ENCODE measurements at places on chromosomes 3 and 15.
A peak's percentile ranks its signal among the peaks of the same experiment; 100 is the strongest.

DNA sequence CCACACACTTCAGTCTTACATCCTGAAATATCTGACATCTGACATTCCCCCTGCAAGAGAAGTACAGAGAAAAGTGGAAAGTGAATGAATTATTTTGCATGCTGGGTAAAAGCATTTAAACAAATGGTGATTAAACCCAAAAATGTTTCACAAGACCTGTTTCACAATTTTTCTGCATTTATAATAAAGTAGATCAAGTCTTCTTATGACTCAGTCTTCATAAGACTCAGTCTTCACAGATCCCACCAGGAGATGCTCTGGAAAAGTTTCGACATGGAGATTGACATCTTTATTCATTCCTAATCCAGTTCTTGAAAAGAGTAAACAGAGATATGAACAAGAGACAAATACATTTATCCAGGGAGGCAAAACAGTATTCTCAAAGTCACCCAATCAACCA lies 13.2 kb upstream of the EDC3 start:
- DNase-seq: no peak

DNA sequence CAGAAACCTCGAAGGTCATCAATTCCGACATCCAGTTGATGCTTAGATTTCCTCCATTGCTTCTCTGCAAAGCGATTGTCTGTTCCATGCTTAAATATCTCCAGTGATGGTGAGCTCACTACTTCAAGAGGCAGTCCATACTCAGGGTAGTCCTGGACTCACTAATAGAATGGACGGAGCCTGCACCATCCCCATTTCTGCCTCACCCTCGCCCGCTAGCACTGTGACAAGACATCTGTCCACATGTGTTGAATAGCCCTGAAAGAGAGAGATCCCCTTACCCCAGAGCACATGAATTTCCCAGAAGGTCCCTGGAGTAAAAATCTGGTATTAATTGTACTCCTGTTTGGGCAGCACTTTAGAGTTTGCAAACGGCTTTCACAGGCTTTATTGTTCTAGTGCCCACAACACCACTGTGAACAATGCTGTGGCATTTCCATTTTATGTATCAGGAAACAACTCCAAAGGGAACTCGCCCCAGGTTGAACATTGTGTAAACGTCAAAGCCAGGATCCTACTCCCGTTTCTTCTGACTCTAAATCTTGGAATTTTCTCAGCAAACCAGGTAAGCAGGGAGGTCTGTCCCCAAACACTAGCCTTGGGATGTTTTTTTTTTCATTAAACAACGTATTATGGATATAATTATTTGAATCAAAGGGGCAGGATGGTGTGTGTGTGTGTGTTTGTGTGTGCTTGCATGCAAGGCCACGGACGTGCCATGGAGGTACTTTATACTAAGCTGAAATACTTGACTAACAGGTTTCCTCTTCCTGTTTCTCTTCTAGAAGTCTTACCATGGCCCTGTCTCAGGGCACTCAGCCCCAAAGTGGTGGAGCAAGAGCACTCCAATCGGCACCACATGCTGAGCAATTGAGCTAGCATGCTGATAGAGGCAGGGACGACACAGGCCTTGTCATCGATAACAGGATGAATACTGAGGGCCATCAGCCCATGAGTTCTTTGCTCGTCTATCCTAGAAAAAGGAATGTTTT lies 198.3 kb downstream of the OPA1 start:
- DNase-seq: no peak

DNA sequence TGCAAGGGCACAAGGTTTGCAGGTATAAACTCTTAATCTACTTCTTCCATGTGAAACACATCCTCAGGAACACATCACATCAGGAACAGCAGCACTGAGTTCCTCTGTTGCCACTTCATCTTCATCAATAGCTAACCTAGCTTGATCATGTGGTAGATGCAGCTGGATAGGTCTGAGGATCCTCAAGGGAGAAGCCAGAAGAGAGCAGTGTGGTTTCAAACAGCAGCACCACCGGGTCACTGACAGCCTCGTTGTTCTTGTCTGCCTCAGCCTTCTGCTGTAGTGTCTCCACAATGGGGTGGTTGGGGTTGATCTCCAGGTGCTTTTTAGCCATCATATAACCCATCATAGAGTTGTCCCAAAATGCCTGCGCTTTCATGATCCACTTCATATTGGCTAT lies 58.8 kb downstream of the ADAM10 start:
- DNase-seq: no peak

DNA sequence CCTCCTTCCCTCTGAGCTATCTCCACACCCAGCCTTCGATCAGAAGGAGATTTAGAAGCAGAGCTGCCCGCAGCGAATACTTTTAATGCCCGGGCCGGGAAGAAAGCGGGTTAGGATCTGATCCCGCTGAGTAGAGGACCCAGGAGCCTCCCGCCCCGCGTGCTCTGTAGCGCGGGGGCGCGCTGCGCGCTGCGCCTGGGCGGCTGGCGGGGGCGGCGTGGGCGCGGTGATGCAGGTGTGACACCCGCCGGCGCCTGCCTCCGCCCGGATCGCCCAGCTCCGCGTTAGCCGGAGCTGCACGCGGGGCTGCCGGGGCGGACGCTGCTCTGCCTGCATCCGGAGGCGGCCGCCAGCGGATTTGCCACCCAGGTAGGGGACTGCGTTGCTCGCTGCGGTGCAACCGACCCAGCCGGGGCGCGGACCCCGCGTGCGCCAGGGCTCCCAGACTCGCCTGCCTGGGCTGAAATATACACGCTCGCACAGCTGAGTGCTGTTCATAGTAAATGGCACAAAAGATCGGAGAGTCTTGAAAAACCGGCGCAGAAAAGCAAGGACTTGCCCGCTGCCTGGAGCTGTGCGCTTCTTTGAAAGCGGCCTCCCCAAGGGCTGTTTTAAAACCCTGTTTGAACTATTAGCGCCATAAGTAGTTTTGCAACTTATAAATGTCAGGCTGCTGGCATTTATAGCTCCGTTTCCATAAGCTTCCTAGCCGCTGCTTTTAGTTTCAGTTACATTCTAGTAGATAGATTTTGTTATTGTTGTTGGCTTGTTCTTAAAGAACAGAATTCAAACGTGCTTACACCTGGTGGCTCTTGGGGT lies at the start of gene SV2B:
Gene SV2B (plus strand): TSS at position 263 of the 819 bp plus-strand sequence. CDS start 126,007 bp downstream, outside the sequence.
- DNase-seq: peak; percentile 65

DNA sequence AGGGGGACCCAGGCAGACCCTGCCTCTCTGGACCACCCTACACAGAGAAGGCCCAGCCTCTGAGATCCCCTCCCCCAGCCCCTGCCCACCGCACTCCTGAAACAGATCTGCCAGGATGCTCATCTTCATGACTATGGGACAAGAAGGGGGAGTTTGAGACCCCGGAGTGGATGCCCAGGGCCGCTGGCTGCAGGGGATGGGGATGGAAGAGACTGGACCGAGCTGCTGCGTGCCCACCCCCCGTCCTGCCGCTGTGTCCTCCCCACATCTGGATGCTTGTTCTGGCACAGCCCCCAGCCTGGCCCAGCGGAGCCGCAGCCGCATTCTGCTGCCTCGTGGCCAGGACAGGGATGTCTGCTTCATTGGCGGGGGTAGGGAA lies 30.3 kb upstream of the SEMA3F start:
- no peak for DNase-seq

DNA sequence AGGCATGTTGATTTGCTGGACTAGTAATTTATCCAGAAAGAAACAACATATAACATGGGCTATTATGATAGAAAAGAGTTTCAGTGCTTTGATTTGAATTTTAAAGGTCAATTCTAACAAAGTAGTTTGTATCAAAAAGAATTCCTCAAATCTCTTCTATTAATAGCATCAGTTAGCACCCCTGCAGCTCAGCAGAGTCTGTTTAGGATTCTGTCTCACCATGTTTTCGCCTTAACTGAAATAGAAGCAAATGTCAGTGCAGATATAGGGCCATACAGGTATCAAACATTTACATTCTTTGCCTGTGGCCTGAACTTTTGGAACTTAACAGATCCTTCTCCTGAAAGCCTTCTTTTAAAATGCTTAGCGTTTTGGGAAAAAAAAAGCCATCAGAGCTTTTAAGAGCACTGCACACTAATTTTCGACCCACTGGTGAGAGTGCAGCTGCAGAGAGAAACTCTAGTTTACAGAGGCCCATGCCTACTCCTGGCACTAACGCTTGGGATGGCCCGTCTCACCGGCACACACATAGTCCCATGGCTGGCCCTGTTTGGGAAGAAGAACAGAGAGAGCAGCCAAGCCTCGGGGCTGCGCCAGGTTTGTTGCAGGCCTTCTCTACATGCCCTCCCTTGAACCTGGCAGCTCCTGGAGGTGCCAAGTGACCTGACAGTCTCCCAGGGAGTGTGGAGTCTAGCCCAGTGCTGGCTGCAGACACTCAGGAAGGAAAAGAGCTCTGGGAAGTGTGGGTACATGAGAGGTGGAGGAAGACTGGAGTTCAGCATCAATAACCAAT lies 9.9 kb upstream of the PAQR9 start:
- no peak for DNase-seq

DNA sequence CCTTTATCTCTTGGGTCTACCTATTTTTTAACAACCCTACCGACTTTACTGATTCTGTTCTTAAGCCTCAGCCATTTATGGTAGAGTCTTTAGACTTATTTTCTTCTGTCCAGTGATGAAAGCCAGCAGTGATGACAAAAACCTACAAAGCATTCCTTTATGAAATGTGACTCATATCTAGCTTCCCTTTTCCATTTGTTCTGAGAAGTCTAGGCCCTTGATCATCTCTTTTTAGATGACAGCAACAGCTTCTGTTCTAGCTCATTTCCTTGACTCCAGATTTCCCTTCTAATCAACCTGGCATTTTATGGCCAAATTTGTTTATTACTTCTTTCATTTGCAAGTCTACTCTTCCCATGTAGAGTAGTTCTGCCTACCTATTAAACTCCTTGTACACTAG lies 36.1 kb downstream of the CFAP44 start:
- no peak for DNase-seq

DNA sequence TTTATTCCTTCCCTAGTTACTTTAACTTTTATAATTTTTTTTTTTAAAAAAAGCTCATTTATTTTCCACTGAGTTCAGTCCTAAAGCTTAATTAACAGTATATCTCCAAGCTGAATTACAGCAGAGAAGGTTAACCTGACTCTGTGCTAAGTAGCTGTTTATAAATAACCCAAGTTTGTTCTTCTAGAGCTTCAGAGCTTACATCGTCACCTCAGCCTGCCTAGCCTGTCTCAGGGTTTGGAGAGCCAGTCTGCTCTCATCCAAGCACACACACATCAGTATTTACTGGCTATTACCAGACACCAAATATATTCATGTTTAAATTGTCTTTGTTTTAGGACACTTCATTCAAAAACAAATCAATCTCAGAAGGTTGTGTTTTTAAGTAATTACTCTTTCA lies 154.9 kb downstream of the CDIN1 start:
- DNase-seq: no peak

- no peak for DNase-seq
These were observed 27.4 kb downstream of the TCAIM start for GRCh38 chr3:44365952-44366351.

- no peak for DNase-seq
These were observed 95.7 kb downstream of the NSUN3 start for GRCh38 chr3:94158512-94158911.

GRCh38 chr3:43692085-43692855 lies 1.5 kb downstream of the ABHD5 start:
- no peak for DNase-seq

- no peak for DNase-seq
These were observed 271.7 kb upstream of the TOPAZ1 start for GRCh38 chr3:43969944-43970343.

DNA sequence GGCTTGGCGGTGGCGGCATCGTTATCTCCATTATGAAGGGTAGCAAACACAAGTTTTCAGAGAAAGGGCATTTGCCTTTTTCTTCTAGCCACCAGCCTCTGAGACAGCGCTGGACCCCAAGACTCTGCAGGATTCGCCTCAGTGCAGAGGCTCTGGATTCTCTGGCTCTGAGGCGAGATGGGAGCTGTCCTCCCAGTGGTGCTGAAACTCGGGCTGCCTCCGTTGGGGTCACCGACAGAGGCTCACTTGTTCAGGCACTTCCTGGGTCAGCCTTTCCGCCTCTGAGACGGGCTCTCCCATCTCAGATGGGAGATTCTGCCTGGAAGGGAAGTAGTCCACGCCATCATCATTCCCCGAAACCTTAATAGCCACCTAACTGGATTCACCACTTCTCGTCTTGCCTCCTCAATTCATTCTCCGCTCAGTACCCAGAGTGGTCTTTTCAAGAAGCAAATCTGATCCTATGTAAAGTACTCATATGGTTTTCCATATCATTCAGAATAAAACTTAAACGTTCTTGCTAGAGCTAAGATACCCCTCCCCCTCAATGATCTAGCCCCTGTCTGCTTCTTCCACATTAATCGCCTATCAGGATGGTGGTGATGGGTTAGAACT lies 76.9 kb downstream of the RHCG start:
- peak; percentile 72 for DNase-seq

- no peak for DNase-seq
These were observed 155.3 kb downstream of the MEX3B start for GRCh38 chr15:81890496-81890895.

GRCh38 chr3:153853163-153853562 lies 268.0 kb upstream of the ARHGEF26 start:
- no peak for DNase-seq

- no peak for DNase-seq
These were observed 18.9 kb downstream of the TLE3 start for GRCh38 chr15:70078578-70079417.

DNA sequence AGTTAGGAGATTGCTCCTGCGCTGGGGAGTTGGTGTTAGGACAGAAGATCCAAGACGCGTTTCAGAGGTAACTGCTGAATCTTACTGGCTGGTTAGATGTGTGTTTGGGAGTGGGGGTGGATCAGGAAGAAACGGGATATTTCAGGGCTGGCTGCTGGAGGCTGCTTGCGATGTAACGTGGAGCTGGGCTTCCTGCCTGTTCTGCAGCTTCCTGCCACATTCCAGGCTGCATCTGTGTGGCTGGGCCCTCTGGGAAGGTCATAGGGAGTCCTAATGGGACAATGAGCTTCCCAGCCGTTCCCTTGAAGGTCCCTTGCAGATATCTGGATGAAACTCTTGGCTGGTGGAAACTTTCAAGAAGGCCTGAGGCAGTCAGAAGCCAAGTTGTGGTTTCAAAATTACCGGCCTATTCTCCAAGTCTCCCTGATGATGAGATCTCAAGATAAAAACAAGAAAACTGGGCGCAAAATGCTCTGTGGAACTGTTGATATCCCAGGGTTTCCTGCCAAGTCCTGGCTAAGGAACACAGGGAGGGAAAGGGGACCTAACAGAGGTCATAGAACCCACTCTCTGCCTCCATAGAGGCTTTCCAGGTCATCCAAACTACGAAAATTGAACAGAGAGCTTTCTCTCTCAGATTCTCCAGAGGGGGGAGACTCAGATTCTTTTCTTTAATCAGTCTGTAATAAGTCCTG lies 67.0 kb downstream of the NOX5 start:
- no peak for DNase-seq

DNA sequence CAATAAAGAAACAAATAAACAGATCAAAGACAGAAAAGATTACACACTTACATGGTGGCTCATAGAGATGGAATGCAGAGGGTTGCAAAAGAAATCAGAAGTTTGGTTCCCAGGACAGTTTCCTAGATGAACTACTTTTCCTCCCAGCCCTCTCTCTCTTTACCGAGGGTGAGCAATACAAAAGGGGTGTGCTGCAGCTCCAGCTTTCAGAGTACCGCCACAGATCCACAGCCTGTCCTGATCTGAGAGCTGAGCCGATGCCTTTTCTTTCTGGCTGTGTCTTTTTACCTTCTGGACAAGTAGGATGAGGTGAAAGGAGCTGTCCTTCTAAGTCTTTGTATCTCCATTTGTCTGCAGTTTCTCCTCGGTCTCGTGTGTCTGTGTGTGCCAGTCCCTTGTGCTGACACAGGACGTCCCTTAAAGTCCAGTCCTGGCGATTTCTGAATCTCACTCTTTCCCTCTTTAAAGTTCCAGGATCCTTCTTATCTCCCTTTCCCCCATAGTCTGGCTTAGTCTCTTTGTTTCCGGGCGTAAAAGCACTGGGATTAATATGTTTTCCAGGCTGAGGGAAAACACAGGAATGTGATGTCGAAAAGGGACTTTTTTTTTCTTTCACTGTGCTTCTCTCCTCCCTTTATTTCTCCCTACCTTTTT lies 540 bp downstream of the CCDC80 start:
- no peak for DNase-seq

All from stimulated activated CD8-positive, alpha-beta memory T cell treated with anti-CD3 and anti-CD28 coated beads, Interleukin-4, amount 100 ng/mL, for 48 hours (primary cell).